ENCODE measurements at places on chromosomes 7 and 10.

GRCh38 chr7:26166684-26167266 is 14.8 kb downstream of the NFE2L3 start:
- DNase-seq, result no peak

DNA sequence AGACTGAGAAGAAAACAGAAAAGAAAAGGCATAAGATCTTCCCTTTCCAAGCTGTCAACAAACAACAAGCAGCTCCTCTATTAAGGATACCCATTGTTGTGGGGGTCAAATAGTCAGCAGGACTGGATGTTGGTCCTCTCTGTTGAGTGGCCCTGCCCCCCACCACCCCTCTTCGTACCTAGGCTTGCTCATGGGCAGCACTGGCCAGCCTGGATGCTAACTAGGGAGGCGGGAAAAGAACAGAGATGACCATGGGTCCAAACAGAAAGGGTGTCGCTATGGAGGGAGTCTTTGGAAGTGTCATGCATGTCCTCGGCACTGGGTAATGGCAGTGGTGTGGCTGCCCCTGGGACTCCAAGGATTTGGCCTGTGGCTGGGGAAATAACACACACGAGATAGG is 45.6 kb downstream of the SPDYE5 start:
- DNase-seq, result no peak

DNA sequence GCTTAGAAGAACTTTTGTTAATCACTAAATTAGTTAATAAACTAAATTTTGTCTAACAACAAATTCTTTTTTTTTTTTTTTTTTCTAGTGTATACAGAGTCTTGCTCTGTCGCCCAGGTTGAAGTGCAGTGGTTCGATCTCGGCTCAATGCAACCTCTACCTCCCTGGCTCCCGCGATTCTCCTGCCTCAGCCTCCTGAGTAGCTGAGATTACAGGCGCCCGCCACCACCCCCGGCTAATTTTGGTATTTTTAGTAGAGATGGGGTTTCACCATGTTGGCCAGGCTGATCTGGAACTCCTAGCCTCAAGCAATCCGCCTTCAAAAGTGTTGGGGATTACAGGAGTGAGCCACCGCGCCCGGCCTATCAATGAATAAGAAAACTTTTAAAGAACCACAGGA is 1.1 kb upstream of the IQUB start:
- no peak for DNase-seq

DNA sequence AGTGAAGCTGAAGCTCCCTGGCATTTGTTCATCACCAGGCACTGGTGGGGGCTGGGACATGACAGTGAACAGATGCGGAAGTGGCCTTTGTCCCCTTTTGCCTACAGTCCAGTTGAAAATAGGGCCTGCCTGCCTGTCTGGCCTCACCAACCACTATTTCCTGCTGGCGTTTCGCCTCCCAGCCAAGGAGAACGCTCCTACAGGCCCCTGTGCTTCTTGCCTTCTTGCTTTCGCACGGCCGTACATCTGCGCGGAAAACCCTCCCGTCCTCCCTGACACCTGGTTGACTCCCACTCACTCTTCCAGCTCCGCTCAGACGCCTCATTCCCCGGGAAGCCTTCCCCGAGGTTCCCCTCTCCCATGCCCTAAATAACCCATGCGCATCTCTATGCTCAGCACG is 317.3 kb downstream of the PRPF18 start:
- no peak for DNase-seq

All from AG08396 (cell line).